ENCODE measurements at places on chromosomes 6 and 20.

- no peak for DNase-seq
Measured at GRCh38 chr6:102085257-102085656, 691.7 kb downstream of the GRIK2 start.

DNA sequence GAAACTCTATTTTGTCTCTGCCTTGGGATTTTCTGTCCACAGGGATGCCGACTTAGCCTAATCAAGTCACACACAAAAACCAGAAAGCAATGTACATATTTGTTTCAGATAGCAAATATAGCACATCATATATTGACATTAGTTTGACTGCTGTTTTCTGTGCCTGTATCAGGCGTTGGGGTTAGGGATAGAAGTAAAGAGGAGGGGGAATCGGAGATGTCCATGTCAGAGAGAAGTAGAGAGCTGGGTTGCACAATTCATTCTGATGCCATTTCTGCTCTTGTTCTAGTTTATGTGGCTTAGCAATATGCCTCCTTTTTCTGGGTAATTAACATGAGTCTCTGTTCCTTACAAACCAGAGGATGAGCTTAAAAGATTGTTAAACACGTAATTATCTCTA, 14.7 kb upstream of the IPCEF1 start:
- no peak for DNase-seq

GRCh38 chr6:118660218-118660569, 8.8 kb upstream of the CEP85L start:
- no peak for DNase-seq

GRCh38 chr6:122553697-122554096, 56.5 kb upstream of the PKIB start:
- DNase-seq: no peak

GRCh38 chr20:62368976-62369814, 2.1 kb upstream of the LAMA5 start:
- DNase-seq: no peak

DNA sequence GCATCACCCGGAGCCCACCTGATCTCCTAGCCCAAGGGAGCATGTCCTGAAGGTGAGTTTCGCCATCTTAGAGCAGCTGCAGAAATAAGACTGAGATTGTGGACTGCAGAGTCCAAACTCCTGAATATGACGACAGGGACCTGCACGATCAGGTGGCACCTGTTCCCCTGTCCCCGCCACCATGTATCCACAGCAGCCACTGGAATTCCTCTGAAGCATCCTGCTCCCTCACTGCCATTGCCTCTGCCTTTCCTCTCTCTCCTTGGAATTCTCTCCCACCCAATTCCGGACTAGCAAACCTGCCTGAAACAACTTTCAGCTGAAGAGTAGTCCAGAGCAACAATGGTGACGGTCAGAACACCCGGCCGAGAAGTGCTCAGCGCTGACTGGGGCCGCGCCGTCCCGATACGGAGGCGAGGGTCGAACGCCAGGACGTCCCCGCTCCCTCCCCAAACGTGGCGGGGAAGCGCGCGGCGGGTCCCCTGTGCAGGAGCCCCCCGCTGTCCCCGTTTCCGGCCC, 694 bp upstream of the FAM120B start:
- no peak for DNase-seq

GRCh38 chr6:27031302-27031701, 216.2 kb upstream of the PRSS16 start:
- no peak for DNase-seq

- no peak for DNase-seq
Measured at GRCh38 chr6:158387036-158387435, 74.8 kb downstream of the TULP4 start.

GRCh38 chr6:139964737-139965136, 590.3 kb upstream of the CITED2 start:
- no peak for DNase-seq

- DNase-seq: no peak
Measured at GRCh38 chr6:121867095-121867494, 431.6 kb downstream of the GJA1 start.

- DNase-seq: no peak
Measured at GRCh38 chr6:43582911-43583310, 6.9 kb downstream of the POLH start.

- DNase-seq: no peak
Measured at GRCh38 chr6:74946961-74947360, 258.9 kb downstream of the COL12A1 start.

DNA sequence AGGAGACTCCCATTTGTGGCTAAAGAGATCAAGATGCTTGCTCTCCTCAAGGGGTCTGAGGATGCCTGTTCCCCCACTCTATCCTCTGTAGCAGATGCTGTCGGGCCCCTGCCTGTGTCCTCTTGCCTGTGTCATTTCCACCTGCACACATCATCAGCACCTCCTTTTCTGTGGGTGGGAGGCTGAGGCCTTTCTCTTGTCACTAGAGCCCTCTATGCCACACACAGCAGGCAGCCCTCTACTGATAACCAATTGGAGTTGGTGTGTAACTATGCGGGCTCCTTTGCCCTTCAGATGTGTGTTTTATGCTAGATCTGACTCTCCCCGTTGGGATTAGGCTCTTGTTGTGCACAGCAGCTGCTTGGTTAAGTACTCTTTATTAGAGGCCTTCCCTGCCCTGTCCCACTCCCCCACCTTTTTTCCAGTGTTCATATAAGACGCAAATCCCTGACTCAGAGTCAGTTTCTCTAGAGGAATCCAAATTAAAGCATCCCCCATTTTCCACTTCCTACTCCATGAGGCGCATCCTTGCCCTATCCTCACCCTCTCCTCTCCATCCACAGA, 7.7 kb downstream of the TREML2 start:
- DNase-seq: no peak

GRCh38 chr20:56773749-56774148, 144.6 kb downstream of the TFAP2C start:
- no peak for DNase-seq

GRCh38 chr6:12298995-12299394, 8.8 kb downstream of the EDN1 start:
- DNase-seq: no peak

DNA sequence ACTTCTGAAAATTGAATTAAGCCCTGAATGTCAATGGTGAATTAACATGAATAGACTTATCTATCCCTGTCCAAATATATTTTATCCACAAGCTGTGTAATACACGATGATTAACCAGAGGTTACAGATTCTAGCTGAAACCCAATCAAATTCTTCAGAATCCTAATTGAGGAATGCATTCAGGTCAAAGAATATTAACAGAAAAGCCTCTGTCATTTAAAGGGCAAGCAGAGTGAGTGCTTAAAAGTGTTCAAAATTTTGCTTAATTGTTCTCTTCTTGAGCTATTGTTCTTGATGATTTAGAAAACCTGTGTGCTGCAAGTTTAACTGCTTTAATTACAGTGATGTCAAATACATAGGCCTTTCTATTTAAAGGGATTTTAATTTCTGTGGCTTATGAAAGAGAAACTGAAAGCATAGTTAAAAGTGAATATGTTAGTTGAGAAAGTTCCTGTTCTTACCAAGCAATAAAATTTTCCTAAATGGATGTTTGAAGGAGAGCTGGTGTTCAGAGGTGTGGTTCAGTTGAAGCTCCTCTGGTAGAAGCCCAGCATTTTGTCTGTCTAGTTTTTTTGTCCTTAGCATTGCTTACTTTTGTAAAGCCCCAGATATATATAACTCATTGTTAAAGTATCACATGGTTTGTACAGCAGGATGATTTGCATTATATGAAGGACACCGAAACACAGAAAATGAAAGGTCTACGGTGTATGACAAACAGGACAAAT, 466.3 kb upstream of the PLCB4 start:
- no peak for DNase-seq

DNA sequence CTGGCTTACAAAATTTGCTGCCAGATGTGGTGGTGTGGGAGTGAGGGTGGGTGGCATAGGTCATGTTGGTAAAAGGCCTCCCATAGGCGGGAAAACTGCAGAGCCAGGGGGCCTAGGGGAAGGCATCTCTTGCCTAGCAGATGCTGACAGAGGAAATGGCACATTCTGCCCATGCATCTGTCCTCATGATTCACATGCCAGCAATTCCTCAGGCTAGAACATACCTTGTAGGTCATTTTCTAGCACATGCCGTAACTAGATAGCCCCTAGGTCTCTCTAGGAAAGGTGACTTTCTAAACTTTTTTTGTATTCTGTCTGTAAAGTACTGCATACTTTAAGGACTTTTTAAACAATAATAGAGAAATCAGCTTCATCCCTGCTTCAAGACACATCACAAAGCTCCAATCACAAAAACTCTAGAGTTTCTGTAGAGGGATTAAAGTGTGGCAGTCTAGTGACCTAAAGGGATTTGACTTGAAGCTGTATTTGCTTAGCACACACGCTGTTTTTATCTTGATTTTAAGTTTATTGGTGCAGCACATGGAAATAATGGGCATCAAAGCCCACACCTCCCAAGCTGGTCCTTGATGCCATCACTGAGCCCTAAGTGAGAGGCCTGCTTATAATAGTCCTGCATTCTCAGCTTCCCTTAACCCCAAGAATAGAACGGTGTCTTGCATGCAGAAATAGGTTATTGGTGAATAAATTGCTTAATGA, 55.2 kb downstream of the ANKEF1 start:
- DNase-seq: no peak

DNA sequence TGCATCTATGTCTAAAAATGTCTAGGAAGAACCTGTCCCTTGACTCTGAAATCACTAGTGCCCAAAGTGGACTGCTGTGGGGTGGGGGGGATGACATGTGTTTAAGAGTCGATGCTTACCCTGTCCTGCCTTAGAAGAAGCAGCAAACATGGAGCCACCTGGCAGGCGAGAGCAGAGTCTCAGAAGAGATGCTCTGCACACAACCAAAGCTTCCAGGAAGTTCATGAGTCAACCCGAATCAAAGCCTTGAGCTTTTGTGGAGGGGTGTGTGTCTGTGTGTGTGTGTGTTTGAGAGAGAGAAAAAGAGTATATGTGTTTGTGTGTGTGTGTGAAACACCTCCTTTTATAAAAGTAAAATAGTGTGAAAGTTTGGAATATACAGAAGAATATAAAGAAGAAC, 269.9 kb downstream of the ALDH8A1 start:
- no peak for DNase-seq

DNA sequence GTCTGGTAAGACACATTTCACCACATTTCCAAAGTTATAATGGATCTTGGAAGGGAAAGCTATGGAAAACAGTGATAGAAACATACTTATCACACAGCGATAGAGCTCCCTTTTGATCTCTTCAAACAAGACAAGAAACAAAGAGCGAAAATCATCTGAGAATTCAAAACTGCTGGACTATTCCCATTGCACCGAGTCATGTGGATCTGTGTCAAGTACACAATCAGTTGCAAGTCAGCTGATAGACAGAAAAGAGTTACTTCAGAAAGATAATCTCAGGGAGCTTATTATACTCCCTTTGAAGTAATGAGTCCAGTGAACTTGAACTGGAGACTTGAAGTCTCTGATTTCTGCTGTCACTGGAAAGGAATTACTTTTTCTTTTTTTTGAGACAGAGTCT, 89.7 kb upstream of the GCM1 start:
- DNase-seq: no peak

- DNase-seq: peak; percentile 97
Measured at GRCh38 chr20:34558320-34559218, at the start of gene MAP1LC3A. Gene MAP1LC3A (plus strand): TSS chr20:34558718. CDS start chr20:34558869, 151 bp downstream.

GRCh38 chr6:96841345-96841744, 4.1 kb upstream of the GPR63 start:
- DNase-seq: no peak

DNA sequence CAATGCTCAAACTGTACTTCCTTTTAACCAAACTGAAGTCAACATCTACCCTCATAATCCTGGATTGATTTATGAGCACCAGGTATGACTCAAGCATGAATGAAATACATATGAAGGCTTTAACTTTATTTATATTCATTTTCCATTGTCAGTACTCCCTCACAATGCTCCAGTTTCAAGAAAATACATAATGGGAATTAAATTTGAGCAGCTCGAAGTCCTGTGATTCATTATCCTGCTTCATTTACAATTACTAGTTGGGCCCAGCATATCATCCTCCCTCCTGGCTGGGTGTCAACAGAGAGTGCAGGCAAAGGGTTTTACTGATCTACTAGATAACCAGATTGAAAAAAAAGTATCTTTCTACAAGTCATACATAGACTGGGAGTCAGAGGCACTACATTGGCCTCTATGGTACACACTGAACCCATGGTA, 10.1 kb downstream of the SAMHD1 start:
- no peak for DNase-seq

GRCh38 chr6:15526212-15526701, 136.6 kb downstream of the DTNBP1 start:
- no peak for DNase-seq

DNA sequence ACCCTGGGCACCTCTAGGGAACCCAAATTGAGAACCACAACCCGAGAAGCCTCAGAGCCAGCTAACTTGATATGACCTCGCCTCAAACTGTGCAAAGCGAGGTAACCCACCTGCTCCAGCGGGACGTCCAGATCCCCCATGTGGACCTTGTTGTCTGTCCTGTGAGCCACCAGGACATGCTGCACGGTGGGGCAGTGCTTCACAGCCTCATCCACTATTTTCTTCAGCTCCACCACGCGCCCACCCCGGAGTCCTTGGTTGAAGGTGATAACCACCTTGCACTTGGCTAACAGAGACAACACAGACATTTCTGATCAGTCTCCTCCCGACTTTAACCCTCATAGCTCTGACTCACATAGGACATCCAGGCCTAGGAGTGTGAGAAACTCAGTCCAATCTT, 30.8 kb upstream of the APMAP start:
- no peak for DNase-seq

DNA sequence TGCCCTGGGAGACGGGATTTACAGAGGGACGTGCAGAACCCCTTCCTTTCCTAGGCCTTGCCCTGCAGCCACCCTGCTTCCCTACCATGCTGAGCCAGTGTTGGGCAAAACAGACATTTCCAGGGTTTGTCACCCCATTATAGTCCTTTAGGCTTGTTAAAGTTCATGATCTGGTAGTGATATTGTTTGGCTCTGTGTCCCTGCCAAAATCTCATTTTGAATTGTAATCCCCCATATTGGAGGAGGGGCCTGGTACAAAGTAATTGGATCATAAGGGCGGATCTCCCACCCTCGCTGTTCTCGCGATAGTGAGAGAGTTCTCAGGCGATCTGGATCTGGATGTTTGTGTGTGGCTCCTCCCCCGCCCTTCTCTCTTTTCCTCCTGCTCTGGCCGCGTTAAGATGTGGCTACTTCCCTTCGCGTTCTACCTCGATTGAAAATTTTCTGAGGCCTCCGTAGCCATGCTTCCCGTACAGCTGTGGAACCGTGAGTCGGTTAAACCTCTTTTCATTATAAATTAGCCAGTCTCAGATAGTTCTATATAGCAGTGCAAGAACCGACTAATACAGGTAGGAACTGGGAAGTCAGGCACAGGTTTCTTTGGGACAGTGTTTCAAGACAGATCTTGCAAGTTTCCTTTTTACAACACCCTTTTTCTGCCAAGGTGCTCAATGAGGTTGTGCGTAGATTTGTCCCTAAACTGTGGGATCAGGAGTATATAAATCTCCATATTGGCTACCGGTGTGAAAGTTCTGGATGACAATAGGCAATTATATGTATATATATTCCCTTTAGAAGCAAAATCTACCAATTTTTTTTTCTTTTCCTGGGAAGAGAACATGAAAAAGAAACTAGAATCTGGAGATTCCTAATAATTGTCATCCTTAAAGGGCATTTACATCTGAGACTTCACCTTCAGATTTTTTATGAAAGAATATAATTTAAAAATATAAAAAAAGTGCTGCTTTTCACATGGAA, 152.1 kb downstream of the SAMD5 start:
- DNase-seq: no peak

GRCh38 chr6:28907394-28907793, 16.4 kb downstream of the TRIM27 start:
- DNase-seq: no peak
